Erythroblast (primary cell): ENCODE measurements at places on chromosomes 7 and 10.

GRCh38 chr7:30244340-30244739 is 40.1 kb upstream of the ZNRF2 start:
- DNase-seq, result no peak

DNA sequence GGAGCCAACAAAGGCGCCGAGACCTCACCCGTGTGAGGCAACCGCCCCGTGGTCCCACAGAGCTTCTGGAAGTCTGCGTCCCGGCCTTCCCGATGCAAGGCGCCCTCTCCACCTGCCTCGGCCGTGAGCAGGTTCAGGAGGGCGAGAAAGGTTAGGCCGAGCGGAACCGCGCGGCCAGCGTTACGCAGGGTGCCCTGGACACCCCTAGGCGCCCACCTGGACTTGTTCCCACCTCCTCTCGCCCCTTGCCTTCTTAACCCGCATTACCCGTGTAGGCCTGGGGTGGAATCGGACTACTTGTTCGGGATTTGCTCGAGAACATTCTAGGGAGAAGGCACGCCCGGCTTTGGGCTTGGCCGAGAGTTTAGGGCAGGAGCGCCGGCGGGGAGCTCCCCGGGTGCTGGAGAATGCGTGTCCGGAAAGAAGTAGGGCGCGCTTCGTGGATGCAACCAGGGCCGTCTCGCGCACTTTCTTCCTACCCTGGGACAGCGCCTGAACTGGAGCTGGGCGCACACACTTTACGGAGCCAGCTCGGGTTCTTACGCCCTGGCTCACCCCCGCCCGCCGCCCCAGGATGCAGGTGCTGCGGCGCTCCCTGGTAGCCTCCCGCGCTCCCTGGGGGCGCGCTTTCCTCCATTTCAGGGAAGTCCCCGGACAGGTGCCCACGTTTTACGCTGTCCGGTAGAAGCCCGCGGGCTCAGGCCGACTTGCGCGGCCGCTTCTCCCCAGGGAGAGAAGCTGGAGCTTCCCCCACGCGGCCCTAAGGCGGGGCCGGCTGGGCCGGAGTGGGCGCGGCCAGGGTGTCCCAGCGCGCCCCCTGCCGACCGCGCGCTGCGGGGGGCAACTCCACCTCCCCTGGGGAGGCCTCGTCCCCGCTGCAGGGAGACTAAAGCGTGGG is 74.5 kb downstream of the INSIG1 start:
- peak; percentile 58 for DNase-seq

DNA sequence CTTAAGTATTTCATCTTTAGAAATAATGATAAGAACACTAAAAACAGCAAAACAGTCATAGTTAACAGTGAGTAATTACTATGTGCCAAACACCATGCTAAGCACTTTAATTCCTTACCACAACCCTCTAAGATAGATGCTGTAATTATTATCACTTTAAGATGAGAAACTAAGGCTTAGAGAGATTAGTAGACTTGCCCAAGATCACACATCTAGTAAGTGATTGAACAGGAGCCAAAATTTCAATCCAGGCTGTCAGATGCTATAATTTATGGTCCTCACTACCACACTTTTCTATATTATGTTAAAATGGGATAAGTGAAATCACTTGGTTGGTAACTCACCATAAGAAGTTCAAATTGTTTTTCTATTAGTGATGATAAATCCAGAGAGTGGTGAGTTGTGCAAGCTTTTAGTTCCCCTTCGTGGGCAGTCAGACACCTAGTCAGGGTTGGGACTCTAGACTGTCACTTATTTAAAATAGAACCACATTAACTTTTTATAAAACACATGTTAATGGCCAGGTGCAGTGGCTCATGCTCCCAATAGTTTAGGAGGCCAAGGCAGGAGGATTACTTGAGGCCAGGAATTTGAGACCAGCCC is 85.9 kb upstream of the GATA3 start:
- no peak for DNase-seq

DNA sequence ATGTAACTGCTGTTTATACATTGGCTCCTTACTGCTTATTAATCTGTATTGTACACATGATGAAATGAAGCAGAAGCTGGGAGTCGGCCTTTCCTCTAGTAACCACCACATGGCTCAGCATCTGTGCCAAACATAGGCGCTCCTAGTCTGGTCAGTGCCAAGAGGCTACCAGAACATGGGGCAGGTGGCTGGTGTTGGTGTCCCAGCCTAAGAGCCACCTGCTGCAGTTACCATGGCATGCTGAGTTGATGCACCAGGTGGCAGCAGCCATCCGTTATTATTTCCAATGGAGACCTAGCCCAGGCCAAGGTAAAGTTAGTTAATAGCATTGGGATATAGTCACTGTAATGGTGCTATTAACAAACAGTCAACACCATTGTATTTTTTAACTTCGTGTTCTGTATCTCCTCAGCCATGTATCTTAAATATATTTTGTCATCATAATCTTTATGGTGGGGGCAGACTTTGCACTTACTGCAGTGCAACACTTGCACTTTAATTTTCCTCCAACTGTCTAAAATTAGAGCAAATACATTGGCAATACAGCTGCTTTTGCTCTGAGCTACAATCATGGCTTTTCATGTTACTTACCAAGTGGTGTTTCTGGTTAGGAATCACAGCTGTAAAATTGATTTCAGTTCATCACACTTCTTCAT is 33.1 kb downstream of the HBP1 start:
- DNase-seq, result peak; percentile 50

DNA sequence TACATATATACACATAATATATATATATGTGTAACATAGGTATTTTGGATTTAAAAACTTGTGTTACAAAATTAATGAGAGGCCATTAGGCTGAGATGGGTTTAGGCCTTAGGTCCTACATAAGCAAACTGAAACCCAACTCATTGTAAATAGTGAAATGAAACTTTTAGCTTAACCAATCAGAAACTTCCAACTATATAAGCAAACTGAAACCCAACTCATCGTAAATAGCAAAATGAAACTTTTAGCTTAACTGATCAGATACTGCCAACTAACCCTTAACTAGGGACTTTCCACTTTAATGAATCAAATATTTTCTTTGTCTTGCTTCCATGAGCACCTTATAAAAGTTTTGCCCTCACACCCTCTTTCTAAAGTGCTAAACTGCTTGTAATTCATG is 17.3 kb upstream of the SAMD9L start:
- no peak for DNase-seq

GRCh38 chr7:100342765-100343164 is 15.2 kb upstream of the PILRB start:
- no peak for DNase-seq

DNA sequence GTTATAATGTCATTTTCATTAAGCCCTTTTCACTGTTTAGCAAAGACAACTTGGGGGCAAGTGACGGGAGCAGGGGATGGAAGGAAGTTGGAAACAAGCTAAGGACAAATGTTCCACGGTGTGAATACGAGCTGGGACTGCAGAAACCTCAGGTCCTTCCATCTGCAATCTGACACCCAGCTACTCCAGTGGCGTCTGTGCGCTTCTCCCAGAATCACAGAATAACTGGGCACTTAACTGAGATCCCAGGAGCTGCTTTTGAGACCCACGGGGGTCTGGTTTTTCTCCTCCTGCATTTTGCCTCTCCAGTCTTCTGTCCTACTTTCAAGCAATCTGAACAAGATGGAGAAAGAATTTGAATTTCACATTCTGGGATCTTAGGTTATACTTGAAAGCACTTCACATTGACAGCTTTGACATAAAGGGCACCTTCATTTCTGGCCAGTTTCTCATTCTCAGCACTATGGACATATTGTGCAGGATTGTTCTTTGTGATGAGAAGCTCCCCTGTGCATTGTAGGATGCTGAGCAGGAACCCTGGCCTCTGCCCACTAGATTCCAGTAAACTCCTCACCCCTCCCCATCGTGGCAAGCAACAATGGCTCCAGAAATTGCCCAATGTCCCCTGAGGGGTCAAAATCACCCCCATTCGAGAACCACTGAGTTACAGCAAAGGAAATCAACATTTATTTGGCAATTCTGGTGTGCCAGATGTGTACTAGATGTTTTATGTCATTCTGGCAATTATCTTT is 194.1 kb downstream of the CACNB2 start:
- no peak for DNase-seq

GRCh38 chr10:89390476-89391225 is 1.8 kb upstream of the IFIT1 start:
- DNase-seq, result peak; percentile 83

GRCh38 chr7:74351836-74352235 is 62.6 kb downstream of the CLIP2 start:
- no peak for DNase-seq

DNA sequence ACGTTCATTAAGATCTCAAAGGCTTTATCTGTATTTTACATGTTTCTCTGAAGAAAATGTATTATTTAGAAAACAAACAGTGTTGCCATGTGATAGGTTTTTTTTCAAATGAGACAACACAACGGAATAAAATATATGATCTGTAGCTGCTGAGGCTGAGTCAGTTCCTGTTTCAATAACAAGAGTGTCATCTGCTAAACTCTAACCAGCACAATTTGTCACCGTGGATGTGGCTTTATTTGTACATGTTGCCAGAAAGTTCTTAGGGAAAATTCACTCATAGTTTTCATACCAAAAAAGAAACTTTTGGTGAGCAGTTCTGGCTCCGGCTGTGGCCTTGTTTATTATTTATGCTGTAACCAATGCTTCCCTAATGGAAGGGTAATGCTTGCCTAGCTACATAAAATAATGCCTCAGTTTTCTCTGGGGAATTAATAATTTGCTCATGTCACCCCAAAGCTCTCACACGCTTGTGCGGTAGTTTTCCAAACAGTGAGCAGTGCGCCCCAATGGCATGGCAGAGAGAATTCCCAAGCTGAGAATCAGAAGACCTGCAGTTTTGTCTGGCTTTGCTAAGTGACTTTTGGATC is 20.3 kb upstream of the KLF6 start:
- peak; percentile 85 for DNase-seq

GRCh38 chr10:25768167-25768566 is 165.9 kb upstream of the MYO3A start:
- no peak for DNase-seq

DNA sequence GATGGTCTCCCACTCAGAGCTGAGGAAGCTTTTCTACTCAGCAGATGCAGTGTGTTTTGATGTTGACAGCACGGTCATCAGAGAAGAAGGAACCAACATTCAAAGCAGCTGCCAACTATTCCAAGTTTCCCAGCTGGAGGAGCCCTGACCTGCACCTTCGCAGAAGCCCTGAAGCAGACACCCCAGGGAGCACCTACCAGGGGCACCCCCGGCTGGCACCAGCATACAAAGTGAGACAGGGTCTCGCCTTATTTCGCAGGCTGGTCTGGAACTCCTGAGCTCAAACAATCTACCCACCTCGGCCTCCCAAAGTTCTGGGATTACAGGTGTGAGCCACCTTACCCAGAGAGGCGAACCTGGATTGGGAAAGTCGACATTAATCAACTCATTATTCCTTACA is 68.6 kb downstream of the KMT2C start:
- no peak for DNase-seq

DNA sequence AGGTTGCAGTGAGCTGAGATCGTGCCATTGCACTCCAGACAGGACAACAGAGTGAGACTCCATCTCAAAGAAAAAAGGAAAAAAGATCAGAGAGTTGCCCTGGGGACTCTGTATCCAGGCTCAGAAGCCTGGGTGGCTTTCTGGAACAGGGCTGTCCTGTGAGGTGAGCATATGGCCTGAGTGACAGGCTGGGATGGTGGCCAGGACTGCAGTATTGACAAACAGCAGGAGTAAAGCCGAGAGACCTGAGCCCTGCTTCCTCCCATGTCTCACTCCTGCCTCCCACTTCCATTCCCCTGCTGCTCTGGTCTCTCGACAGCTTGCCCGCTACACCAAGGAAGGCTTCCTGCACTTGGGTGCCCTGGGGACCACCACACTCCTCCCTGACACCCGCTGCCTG is 578.5 kb downstream of the GALNT17 start:
- no peak for DNase-seq

GRCh38 chr7:142896151-142896550 is 10.6 kb upstream of the TRPV6 start:
- no peak for DNase-seq

DNA sequence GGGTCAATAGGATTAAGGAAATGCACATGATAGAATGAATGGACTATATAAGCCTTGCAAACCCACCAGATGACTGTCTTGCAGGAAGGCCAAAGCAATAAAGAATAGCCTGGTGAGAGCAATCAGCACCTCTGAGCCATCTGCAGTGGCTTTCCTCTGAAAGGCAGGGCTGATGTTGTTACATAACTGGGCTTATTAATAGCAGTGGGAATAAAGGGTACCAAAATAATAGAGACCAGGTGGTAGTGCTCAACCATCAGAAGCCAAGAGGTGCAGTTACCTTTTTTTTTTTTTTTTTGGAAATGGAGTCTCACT is 16.8 kb upstream of the VPS26A start:
- DNase-seq, result no peak

DNA sequence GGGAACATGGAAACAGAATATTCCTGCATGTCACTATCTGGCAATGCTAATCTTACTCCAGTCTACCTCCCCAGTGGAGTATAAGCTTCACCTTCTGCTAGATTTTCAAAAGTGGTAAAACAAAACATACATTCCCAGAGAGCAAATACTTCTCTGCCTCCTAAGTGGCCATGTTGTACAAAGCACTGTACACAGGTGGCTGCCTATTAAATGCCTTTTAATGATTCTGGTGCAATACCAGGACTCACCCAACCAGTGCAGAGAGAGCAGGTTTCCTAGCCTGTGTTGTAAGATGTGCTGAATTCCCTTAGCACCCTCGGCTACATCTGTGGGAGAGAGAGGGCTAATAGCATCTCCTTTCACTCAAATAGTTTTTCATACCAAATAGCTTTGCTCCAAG is 684.3 kb upstream of the NRP1 start:
- DNase-seq, result no peak

DNA sequence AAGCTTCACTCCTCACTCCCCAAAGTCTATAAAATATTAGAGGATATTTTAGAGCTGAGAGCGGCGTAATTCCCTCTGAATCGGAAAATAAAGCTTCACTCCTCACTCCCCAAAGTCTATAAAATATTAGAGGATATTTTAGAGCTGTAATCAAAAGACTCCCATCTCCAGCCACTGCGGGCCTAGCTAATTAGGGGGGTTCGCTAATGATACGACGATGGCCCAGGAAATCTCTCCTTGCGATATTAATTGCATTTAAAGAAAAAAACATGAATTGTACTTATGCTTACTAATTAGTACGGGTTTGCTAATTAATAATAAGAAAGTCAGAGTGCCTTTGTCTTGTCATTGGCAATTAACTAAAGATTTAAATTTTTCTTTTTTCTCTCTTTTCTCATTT is 235.9 kb downstream of the MAD1L1 start:
- no peak for DNase-seq

- DNase-seq, result no peak
Measured at GRCh38 chr10:35130663-35131062, 4.0 kb downstream of the CREM start.

- DNase-seq, result no peak
Measured at GRCh38 chr10:105875050-105875449, 1234.0 kb downstream of the SORCS3 start.
